Lower lobe of right lung (tissue), 2 donors: ENCODE measurements at places on chromosomes 4 and X.

- no peak for DNase-seq
Observed at GRCh38 chr4:7341491-7342222, 93.1 kb downstream of the PSAPL1 start.

DNA sequence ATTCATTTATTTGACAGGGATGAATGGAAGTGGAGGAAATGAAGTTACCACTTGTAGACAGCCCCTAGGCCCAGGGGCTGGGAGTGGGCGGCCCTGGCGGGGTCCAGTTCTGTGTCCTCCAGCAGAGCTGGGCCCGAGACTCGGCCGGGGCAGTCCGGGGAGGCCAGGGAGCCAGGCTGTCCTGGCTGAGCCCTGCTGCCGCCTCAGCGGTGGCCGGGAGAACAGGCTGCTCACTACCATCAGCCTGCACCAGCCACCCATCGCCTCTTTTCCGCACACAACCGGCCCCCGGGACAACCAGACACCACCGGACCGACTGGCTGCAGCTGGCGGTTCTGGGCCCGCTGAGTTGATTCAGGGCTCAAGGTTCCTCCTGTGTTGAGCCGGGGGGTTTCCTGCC, 25.6 kb downstream of the CLDN34 start:
- no peak for DNase-seq

- DNase-seq: no peak
Observed at GRCh38 chr4:91212211-91212610, 1085.0 kb downstream of the CCSER1 start.

GRCh38 chr4:53582194-53582593, 9.1 kb downstream of the LNX1 start:
- no peak for DNase-seq

DNA sequence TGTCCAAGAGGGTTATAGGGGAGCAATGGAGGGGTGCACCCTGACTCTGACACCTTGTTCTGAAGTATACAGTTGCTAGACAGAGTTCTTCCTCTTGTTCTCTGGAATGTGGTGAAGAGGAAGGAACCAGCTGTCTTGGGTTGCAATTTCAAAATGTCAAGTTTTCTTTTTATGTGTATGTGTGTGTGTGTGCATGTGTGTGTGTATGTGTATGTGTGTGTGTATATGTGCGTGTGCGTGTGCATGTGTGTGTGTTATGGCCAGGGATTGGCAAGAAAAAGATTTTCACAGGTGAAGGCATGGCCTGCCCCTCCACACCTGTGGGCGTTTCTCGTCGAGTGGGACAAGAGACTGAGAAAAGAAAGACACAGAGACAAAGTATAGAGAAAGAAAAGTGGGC, 81.6 kb upstream of the ADGRA3 start:
- DNase-seq: no peak

GRCh38 chrX:86579777-86580176, 431.5 kb downstream of the DACH2 start:
- DNase-seq: no peak

GRCh38 chr4:88744609-88745008, 47.0 kb upstream of the NAP1L5 start:
- no peak for DNase-seq

DNA sequence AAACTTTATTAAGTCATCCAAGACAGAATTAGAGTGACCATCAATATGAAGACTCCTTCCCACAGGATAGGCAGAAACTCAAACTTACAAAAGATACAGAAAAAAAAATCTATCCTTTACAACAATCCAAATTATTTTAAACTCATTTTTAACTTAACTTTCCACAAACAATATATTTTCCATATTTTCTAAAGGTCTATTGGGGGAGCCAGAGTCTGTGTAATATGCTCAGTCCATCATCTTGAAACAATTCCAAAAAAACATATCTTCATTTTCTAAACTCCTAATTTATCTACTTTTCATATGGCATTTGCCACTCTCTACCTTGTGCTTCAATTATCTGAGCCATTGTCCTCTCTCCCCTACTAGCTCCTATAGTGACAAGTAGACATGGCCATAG, 378.1 kb downstream of the PDGFC start:
- no peak for DNase-seq

DNA sequence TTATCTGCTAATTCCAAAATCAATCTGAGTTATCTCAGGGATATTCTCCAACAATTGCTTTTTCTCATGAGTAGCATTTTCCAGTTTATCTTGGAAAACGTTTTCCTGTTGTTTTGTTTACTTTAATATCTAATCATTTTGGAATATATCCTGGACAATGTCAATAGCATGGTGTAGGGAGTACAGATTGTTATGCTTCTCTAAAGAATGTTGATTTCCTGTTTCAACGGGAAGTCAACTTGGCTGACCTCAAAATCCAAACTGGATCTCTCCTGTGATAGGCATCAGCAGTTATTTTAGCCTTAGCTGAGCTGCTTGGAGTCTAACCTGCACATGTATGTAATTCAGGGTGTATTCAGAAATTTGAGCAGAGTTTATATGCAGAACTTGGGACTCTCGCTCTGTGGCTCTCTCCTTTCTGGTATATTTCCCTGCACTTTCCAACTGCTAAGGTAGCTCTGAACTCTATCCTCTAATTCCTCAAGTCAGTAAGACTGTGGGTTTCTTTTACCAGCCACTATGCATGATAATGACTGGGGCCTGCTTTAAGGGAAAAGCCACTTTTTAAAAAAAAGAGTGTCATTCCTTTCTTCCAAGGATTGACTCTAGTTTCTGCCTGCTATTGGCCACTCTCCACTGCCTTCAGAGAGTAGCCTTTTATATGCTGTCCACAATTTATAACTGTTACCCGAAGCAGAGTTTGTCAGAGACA, 7.7 kb downstream of the PRSS48 start:
- DNase-seq: no peak

DNA sequence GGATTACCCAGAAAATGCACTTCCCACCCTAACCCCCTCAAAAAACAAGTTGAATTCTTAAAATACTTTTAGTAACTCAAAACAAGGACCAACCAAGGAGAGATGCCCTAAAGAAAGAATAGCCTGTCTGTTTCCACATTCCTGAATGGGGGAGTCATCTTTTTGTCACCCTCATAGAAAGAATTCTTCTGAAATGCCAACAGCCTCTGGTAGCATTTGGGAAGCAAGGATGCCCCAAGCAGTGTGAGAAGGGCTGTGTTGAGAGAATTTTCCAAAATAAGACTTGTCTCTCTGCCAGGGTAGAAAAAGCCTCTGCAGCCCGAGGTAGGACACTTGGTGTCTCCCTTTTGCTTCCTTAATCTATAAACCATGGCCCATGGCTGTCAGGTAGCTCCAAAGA, 173.1 kb upstream of the VCX3A start:
- no peak for DNase-seq

GRCh38 chrX:101957174-101957573, 25.3 kb upstream of the ZMAT1 start:
- no peak for DNase-seq

DNA sequence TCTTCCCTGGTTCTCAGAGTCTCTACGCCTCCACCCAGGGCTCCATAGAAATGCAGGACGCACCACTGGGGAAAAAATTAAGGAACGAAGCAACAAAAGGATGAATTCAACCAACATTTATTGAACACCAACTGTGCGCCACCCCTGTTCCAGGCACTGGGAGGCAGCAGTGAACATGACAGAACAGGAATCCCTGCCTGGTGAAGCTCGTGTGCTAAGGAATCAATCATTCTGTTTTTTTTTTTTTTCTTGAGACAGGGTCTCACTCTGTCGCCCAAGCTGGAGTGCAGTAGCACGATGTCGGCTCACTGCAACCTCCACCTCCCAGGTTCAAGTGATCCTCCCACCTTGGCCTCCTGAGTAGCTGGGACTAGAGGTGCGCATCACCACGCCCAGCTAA, 1.9 kb upstream of the FTSJ1 start:
- no peak for DNase-seq

- no peak for DNase-seq
Observed at GRCh38 chr4:158322109-158322508, 111.8 kb downstream of the TMEM144 start.

- DNase-seq: no peak
Observed at GRCh38 chr4:70002507-70002906, 6.7 kb downstream of the STATH start.

GRCh38 chr4:58261526-58261925, 1151.3 kb upstream of the IGFBP7 start:
- no peak for DNase-seq

- DNase-seq: no peak
Observed at GRCh38 chr4:54058171-54058570, 6.2 kb downstream of the CHIC2 start.

GRCh38 chrX:39293203-39293602, 491.9 kb downstream of the MID1IP1 start:
- DNase-seq: no peak

GRCh38 chr4:41853973-41854372, 81.3 kb upstream of the TMEM33 start:
- DNase-seq: no peak

GRCh38 chr4:10175626-10176025, 59.0 kb upstream of the WDR1 start:
- no peak for DNase-seq

GRCh38 chr4:177391953-177392352, 50.3 kb downstream of the AGA start:
- no peak for DNase-seq

GRCh38 chrX:15430076-15430475, 45.9 kb upstream of the VEGFD start:
- no peak for DNase-seq

DNA sequence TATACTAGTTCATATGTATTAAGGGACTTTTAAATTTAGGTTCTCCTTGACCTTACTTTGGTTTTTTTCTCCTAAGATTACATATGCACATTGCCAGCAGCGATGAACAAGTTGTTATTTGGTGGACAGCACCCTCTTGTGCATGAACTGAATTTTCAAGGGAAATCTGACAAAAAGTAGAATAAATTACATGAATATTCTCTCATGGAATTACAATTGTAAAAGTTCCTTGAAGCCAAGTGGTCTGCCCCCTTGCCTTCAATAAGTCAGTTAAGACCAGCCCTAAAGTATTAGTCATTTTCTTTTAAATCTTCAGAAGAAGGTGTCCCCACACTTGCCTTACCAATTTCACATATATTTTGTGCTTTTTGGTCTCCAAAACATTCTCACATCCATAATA, 30.7 kb upstream of the SMARCA5 start:
- DNase-seq: no peak

GRCh38 chr4:36323816-36324419, 42.5 kb downstream of the DTHD1 start:
- no peak for DNase-seq

DNA sequence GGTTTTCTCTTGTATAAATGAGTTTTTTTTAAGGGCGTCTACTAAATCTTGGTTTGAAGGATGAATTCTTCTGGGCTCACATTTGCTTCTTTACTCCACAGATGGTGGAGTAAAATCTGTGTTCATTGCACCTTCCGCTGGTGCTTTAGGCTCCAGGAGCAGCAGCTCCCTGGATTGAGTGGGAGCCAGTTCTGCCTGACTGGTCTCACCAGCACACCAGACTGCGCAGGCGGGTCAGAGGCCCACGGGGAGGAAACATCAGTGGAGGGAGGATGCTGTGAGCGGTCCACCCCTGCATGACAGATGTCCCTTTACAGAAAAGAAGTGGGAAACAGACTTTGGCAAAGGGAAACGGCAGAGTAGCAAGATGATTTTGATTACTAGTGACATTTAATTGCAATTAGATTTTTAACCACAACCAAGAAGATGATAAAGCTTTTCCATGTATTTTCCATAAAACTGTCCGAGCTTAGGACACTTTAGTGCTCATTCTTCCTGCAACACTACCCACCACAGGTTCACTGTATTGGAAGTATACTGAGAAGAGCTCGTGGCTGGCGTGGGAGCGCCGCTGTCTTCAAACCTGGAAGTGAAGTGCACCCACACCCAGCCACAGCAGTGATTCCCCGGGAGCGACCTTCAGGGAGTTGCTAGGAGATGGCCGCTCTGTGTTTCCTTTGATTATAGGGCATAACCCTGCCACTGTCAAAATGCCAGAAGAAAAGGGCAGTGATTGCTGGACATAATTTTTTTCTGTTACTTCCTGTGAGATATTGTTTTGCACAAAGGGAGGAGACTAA, 95.2 kb downstream of the SORBS2 start:
- DNase-seq: no peak

DNA sequence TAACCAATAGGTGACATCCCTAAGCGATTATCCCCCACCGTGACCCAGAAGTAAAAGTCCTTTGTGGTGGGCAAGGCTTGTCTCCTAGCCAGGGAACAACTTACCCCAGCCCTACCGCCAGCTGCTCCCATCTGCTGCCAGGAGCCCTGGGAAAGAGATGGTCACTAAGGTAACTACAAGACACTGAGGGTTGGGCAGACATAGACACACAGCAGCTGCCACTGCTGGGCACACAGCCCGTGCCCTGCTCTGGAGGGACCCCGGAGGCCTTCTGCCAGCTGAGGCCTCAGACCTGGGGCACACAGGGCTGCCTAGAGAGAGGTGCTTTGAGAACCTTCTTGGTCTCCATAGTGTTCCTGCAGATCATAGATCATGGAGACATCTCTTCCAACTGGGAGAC, 53.0 kb upstream of the PROM1 start:
- DNase-seq: no peak

DNA sequence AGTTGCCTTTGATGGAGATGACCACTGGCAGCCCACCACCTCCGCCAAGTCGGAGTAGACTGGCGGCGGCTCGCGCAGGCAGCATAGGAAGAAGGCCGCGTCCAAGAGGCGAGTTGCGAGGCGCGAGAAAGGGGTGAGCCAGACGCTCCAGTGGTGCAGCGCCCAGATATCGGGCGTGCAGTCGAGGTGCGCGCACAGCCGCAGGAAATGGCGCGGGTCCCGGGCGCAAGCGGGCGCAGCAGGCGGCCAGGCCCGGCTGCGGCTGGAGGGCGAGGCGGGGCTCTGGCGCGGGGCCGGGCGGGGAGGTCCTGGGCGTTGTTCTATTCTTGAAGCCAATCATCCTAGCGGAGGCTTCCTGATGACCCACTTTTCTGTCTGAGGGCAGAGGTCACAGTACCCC, 13.2 kb upstream of the PGRMC1 start:
- DNase-seq: no peak

GRCh38 chr4:76105652-76106051, 31.1 kb downstream of the ART3 start:
- DNase-seq: no peak

- no peak for DNase-seq
Observed at GRCh38 chr4:111639876-111640275, 505.4 kb upstream of the FAM241A start.

DNA sequence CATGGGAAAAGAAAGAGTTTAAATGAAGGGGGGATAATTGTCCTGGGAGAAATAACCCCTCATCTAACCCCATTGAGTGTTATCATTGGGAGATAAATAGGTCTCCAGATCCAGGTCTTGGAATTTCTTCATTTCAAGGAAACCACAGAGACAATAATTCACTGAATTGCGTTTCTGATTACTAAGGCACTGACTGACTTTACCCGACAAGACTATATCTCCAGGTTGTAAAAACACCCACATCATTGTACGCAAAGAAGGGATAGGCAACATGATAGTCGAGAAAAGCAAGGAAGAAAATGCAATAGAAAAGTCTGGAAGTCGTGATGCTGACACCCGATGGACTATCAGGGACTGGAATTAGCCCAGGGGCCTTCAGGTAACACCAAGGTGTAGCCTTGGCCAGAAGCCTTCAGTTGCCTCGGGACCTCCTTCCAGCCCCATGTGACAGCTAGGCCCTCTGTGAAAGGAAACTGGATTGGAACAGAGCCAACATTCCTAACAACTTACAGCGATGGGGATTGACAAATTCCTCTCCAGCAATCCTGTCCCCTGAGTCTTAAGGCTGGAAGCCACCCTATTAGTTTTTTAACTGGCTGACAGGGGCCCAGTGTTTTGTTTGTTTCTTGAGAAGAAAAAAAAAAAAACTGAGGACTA, 46.5 kb upstream of the RAB9B start:
- DNase-seq: no peak
